ENCODE measurements at places on chromosomes 1 and 21.
A peak's percentile ranks its signal among the peaks of the same experiment; 100 is the strongest.

DNA sequence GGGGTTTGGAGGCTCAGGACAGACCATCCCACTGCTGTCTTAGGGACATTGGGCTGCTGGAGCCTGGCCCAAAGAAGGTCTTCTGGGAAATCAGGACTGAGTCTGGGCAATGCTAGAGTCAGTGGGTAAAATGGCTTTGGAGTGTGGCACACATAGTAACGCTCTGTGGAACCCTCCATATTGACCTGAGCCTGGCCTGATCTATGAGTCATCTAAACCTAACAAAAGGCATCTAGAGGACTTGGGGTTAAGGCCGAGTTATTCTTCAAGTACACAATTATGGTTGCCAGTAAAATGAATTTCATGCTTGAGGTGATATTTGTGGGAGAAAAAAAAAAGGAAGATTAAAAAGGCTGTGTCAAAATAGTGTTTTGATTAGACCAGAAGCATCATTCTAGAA lies 77.7 kb downstream of the ST6GALNAC5 start:
- DNase-seq, result no peak

DNA sequence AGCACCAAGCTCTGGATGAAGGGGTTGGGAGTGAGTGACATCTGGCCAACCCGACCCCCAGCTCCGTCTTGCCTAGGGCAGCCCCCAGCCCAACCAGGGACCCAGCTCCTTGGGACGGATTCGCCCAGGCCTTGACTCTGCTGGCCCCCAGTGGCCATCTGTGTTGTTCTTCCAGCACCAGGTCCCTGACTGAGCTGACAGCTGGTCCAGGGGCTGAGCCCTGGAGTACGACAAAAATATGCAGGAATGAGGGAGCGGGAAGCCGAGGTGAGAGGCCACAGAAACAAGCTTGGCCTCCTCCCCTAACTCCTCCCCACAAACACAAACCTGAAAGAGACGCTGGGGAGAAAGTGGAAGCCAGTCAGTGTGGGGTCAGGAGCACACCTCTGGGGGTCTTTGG lies 55.0 kb upstream of the PAX7 start:
- peak; percentile 41 for DNase-seq

DNA sequence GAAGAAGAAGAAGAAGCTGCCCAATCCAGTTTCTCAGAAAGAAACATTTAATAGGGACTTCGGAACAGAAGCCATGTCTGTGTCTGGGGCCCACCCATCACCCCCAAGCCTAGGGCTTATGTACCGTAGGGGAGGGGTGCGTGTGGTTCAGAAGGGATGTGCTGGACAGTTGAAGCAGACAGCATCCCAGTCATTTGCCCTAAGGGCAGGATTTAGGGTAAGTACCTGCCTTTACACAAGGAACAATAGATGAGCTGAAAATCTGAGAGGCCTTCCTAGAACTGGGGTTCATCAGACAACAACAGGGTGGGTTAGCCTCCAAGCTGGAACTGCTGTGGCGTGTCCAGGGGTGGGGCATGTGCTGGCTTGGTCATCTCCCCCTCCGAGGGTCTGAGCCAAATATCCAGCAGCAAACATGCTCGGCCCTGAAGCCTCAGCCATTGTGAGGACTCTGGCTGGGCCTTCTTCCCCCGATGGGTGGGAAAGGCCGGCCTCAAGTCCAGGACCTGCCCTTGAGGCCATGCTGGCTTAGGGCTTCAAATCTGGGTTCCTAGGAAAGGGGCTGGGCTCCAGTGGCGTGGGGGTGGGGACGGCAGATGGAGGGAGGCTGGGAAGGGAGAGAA lies 12.1 kb downstream of the CSTB start:
- DNase-seq, result no peak

- no peak for DNase-seq
Observed at GRCh38 chr21:28693476-28693875, 299.2 kb downstream of the LTN1 start.

Measured in activated gamma-delta T cell treated with Interleukin-2 at 50 U/mL for 16 hours (primary cell).